ENCODE measurements at places on chromosomes 12 and 14.

DNA sequence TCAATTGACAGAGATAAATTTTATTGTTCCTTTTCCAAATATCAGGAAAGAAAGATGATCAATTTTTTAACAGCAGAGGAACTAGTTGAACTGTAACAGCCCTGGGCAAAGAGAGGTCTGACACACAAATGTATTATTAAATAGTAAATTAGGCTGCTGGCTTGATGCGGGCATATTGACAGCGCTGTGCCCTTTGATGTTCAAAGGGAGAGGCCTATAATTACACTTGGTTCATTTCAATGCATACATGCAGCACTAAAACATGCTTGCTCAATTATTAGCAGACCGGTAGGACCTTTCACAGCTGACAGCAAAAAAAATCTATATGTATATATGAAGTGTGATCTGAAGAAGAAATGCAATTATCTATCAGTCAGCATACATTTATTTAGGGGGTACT, 219.8 kb downstream of the SLC2A13 start:
- no peak for DNase-seq
- H3K27me3 ChIP-seq, result no peaks in the 10 kb centered on the region
- no peak overlapping the region for H3K27ac ChIP-seq
- no peak overlapping the region for H3K4me3 ChIP-seq

GRCh38 chr14:94569381-94570001, 8.2 kb downstream of the SERPINA4 start:
- H3K36me3 ChIP-seq, result no peaks in the 10 kb centered on the region
- peaks cover 2% of the 10 kb centered on the region for H3K27me3 ChIP-seq
- H3K4me1 ChIP-seq, result no peaks in the 10 kb centered on the region
- DNase-seq, result no peak

DNA sequence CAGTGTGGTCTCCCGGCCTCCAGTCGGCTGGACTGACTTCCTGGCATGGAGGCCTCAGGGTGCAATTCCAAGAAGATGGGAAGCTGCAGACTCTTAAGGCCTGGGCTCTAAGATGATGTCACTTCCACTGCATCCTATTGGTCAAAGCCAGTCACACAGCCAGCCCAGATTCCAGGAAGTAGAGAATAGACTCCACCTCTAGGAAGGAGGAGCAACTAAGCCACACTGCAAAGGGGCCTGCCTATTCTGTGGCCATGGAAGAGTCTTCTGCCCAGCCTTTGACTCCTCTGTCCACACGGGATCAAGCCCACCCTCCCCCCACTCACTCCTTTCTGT, 103.9 kb upstream of the RFLNA start:
- H3K27ac ChIP-seq, result no peak overlapping the region
- H3K4me1 ChIP-seq, result peaks cover 9% of the 10 kb centered on the region
- DNase-seq, result peak; percentile 61
- H3K36me3 ChIP-seq, result no peaks in the 10 kb centered on the region
- H3K4me3 ChIP-seq, result no peak overlapping the region
- H3K27me3 ChIP-seq, result no peaks in the 10 kb centered on the region

DNA sequence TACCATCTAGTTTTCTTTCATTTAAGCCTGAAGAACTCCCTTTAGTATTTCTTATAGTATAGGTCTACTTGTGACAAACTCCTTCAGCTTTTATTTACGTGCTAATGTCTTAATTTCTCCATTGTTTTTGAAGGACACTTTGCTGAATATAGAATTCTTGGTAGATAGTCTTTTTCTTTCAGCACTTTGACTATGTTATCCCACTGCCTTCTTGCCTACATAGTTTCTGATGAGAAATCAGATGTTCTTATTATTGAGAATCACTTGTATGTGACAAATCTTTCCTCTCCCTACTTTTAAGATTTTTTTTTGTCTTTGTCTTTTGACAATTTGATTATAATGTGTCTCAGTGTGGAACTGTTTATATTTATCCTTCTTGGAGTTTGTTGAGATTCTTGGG, 5.1 kb upstream of the MIS18BP1 start:
- DNase-seq, result no peak
- H3K4me1 ChIP-seq, result peaks cover 9% of the 10 kb centered on the region
- H3K36me3 ChIP-seq, result peaks cover 9% of the 10 kb centered on the region
- no peak overlapping the region for H3K4me3 ChIP-seq
- H3K27me3 ChIP-seq, result peaks cover 8% of the 10 kb centered on the region

- peaks cover 68% of the 10 kb centered on the region for H3K4me1 ChIP-seq
- H3K4me3 ChIP-seq, result peak overlapping the region; percentile 57
- DNase-seq, result no peak
- peaks cover 23% of the 10 kb centered on the region for H3K36me3 ChIP-seq
- H3K27ac ChIP-seq, result no peak overlapping the region
Observed at GRCh38 chr12:62268956-62269355, 8.8 kb downstream of the USP15 start.

DNA sequence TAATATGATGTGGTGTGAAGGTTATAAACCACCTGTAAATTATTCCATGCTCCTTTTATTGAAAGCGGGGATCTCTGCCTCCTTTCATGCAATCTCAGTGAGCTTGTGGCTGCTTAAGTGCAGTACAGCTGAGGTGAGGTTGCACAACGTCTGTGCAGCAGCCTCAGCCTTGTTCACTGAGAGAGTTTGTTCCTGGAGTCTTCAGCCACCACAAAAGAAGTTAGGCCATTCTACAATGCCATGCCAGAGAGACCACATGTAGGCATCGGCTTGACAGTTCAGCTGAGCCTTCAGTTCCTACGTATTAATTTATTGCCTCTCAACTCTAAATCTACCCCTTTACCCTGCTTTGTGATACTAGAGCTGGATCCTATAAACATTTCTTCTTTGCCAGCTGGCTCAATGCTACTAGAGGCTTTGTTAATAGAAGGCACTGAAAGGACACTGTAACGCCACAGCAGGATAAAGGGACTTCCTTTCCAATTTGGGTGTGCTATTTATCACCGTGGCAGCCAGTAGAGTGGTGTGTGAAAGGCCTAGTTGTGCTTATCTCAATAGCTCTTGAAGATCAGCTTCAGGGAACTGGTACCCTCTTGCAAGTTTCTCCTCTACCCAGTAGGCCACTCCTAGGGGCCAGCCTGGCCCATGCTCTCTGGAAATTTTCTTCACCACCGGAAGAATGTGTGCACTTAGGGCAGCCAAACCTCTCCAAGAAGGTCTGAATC, 337.7 kb downstream of the IPO8 start:
- no peaks in the 10 kb centered on the region for H3K4me1 ChIP-seq
- H3K4me3 ChIP-seq, result no peak overlapping the region
- H3K27me3 ChIP-seq, result no peaks in the 10 kb centered on the region
- no peaks in the 10 kb centered on the region for H3K36me3 ChIP-seq

GRCh38 chr14:74048281-74048680, 29.1 kb downstream of the BBOF1 start:
- H3K4me3 ChIP-seq, result no peak overlapping the region
- no peak for DNase-seq
- H3K4me1 ChIP-seq, result no peaks in the 10 kb centered on the region
- no peaks in the 10 kb centered on the region for H3K27me3 ChIP-seq
- H3K27ac ChIP-seq, result no peak overlapping the region

DNA sequence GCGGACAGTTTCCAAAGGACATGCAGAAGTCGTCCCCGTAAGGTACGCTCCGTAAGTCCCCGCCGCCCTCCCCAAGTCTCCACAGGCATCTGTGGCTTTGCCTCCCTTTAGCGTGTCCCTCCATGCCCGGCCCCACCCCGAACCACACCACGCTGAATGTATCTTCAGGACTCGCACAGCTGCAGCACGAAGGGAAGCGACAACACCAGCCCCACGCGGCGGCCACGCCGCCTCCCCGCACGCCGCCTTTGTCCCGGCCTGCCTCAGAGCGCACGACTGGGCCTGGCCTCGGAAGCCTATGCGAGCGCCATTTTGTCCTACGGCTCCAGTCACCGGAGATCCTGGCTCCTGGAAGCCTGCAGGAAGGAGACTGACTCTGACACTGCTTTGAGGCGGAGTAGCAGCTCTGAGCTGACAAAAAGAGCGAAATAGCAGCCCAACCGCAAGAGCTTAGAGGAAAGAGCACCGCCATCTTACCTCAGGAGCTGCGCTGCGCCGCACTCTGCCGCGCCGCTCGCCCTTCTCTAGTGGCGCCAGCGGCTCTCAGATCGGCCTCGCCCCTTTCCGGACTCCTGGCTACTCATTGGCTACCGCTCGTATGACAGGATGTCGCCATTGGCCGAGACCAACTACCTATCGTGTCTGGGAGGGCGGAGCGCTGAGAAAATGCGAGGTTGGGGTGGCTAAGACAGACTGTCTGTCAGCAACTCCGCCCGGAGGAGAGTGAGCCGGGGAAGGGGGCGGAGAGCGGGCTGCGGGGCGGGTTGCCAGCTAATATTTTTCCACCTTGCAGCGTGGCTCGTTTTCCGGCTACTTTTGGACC, at the start of gene KANSL2:
TSS of gene KANSL2 (minus strand) at position 529 of the 823 bp plus-strand sequence. CDS start 606 bp downstream, outside the sequence.
- H3K4me3 ChIP-seq, result peak within 1 kb of the TSS; percentile 98
- peaks cover 46% of the 10 kb centered on the region for H3K36me3 ChIP-seq
- H3K27me3 ChIP-seq, result no peaks in the 10 kb centered on the region
- peak; percentile 99 for DNase-seq
- peak within 1 kb of the TSS; percentile 94 for H3K27ac ChIP-seq

DNA sequence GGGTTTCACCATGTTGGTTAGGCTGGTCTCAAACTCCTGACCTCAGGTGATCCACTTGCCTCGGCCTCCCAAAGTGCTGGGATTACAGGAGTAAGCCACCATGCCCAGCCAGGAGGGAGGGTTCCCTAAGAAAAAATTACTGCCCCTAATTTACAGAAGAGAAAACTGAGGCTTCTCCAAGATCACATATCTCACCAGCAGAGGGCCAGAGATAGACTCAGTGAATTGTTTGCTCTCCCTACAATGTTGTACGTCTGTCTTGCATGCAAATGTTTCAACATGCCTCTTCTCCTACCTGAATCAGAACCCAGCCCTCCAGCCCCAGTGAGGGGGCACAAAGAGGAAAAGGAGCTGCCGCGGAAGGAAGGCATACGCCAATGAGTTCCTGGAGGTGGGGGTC, 48.3 kb upstream of the TMEM263 start:
- H3K36me3 ChIP-seq, result no peaks in the 10 kb centered on the region
- H3K4me1 ChIP-seq, result peaks cover 24% of the 10 kb centered on the region
- no peak for DNase-seq
- H3K4me3 ChIP-seq, result no peak overlapping the region

GRCh38 chr12:87661786-87662377, 367.3 kb downstream of the C12orf50 start:
- no peak overlapping the region for H3K27ac ChIP-seq
- no peak overlapping the region for H3K4me3 ChIP-seq
- H3K36me3 ChIP-seq, result no peaks in the 10 kb centered on the region
- no peak for DNase-seq
- no peaks in the 10 kb centered on the region for H3K27me3 ChIP-seq

DNA sequence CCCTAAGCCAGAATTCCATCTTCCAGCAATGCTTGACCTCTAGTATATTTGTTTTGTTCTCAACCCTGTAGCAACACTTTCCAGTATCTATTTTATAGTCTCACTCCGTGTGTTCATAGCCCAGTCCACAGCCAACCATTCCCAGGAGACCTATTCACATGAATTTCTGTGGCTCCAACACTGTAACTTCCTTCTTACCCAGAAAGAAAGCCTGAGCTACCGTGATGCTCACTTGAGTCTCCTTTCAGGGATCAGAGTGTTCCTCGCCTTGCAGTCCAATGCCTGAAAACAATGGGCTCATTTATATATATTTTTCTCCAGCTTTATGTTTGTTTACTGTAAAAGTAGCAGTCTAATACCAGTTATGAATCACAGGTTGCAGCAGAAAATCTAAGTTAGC, 645.0 kb upstream of the NOVA1 start:
- no peak for DNase-seq
- H3K4me1 ChIP-seq, result no peaks in the 10 kb centered on the region
- H3K4me3 ChIP-seq, result no peak overlapping the region
- H3K27me3 ChIP-seq, result no peaks in the 10 kb centered on the region
- no peak overlapping the region for H3K27ac ChIP-seq
- no peaks in the 10 kb centered on the region for H3K36me3 ChIP-seq

DNA sequence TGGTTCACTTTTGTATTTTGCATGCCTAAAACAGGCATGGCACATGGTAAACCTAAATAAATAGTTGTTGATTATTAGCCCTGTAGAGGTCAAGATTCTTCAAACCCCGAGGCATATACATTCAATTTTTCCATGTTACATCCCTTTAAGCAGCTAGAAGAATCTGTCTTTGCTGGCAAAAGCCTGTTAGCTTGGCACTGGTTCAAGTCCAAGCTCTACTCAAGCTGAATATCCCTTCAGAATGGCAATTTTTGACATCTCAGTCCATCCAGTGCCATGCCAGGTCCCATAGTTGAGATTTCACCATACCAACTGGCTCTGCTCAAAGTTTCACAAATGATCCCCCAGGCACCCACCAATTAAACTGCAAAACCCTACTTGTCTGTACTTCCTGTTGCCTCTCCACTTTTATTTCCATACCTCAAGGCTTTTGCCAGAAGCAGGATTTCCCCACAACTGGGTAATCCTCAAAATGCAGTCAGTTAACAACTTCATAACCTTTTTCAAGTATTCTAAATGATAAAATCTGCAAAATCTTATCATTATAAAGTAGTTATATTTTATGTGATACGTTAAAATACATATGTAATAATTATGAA, 9.0 kb upstream of the DCN start:
- H3K27ac ChIP-seq, result no peak overlapping the region
- no peaks in the 10 kb centered on the region for H3K36me3 ChIP-seq
- H3K4me3 ChIP-seq, result no peak overlapping the region

DNA sequence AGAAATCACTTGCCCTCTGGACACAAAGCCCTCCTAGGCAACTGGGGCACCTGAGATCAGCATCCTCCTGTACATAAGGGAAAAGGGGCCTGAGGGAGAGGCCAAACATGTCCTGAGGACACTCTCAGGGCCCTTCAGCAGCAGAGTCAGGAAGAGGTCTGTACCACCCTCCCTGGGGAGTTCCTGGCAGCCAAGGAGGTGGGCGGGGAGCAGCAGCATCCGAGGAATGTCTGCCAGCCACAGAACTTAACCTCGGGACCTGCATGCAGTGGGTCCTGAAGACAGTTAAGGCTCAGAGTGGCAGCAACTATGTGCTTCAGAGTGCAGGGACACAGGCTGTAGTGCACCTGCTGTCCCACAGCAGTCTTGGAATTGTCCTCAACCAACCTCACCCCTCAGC, 62.1 kb downstream of the SPTB start:
- no peaks in the 10 kb centered on the region for H3K36me3 ChIP-seq
- DNase-seq, result no peak
- no peak overlapping the region for H3K27ac ChIP-seq
- no peak overlapping the region for H3K4me3 ChIP-seq

DNA sequence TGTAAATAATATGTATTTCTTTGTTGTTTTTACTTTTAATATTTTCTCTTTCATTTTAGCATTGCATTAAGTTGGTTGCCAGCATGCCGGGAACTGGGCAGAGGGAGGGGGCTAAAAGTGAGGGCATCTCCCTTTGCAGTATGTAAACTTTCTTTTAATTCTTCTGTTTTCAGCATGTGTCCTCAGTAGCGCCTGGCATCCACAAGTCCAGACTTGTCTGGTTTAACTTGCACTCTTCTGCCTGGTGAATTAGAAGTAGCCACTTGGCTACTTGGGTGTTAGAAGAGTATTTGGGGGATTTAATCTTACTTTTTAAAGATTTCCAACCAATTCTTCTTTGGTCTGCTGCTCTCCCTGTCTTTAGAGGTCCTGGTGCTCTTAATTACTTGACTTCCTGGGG, 117.2 kb upstream of the SCAF11 start:
- no peak overlapping the region for H3K4me3 ChIP-seq
- no peaks in the 10 kb centered on the region for H3K27me3 ChIP-seq
- no peaks in the 10 kb centered on the region for H3K4me1 ChIP-seq
- no peaks in the 10 kb centered on the region for H3K36me3 ChIP-seq
- no peak overlapping the region for H3K27ac ChIP-seq

GRCh38 chr14:50697659-50698290, 29.7 kb upstream of the SAV1 start:
- peaks cover 22% of the 10 kb centered on the region for H3K27me3 ChIP-seq
- DNase-seq, result no peak
- H3K36me3 ChIP-seq, result no peaks in the 10 kb centered on the region
- H3K4me3 ChIP-seq, result no peak overlapping the region

All from activated CD4-positive, alpha-beta T cell treated with anti-CD3 and anti-CD28 coated beads, Interleukin-2, amount 10 ng/mL, durations not matched to agents 24 days and 14 days (primary cell).